Testis (tissue), 5 donors: ENCODE measurements at places on chromosomes 3 and 15. TPM values are rescaled to one million over a fixed set of nuclear protein-coding genes. Genes with fewer than 3 reads are reported as not detected.

SAXO2 gene
- 35.2 TPM for polyA plus RNA-seq

ARGFX gene
- polyA plus RNA-seq: not detected

LRRIQ4 gene
- 3.4 TPM for polyA plus RNA-seq

CHCHD6 gene
- polyA plus RNA-seq: 84.6 TPM

PLA1A gene
- polyA plus RNA-seq: 8.7 TPM
